Ecto neural progenitor cell (in vitro differentiated cells): ENCODE measurements at places on chromosomes 2 and 18.

GRCh38 chr18:59631583-59632181 is 65.5 kb downstream of the CCBE1 start:
- peak; percentile 43 for DNase-seq

- no peak for DNase-seq
Measured at GRCh38 chr2:143029141-143029540, 100.1 kb upstream of the ARHGAP15 start.

DNA sequence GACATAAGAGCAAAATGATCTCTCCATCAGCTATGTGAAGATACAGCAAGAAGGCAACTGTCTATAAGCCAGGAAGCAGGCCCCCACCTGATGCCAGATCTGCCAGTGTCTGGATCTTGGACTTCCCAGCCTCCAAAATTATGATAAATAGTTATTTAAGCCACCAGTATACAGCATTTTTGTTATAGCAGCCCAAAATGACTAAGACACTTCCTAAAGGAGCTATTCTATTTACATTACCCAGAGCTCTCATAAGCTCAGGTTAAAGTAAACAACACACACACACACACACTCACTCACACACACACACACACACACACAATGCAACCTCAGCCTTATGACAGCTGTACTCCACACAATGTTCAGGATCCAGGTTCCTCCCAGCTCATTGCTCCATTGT is 5.7 kb upstream of the YPEL5 start:
- DNase-seq = no peak

- no peak for DNase-seq
Measured at GRCh38 chr2:15251753-15252152, 309.4 kb downstream of the NBAS start.

GRCh38 chr18:5600378-5601071 is 56.7 kb upstream of the EPB41L3 start:
- DNase-seq = no peak

DNA sequence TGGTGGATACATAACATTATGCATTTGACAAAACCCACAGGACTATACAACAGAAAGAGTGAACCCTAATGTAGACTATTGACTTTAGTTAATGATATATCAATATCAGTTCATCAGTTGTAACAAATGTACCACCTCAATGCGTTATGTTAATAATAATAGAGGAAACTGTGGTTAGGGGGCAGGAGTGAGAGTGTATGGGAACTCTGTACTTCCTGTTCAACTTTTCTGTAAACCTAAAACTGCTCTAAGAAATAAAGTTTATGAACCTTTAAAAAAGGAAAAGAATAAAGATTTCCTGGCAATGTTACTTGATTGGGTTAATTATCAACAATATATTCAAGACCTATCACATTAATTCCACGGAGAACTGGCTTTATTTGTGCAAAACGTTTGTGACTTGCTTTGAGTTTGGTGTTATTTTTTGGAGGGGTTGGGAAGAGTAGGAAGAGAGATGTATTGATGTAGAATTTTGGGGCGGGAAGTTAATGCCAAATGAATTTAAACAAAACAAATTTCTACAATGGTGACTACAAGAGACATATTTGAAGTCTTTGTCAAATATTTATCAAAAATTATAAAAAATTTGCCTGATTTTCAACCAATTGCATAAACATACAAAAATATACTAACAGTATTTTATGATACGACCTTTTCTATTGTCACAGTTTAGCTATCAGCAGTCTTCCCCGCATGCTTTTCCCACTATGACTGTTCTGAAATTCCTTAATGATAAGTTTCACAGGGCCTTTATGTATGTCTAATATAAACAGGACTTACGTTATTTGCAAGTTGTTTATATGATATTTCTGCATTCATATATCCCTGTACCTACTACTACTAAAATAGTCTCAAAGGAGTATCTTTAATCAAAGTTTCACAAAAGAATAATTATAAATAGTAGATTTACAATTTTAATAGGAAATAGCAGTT is 2.1 kb upstream of the RTN4 start:
- DNase-seq = no peak

DNA sequence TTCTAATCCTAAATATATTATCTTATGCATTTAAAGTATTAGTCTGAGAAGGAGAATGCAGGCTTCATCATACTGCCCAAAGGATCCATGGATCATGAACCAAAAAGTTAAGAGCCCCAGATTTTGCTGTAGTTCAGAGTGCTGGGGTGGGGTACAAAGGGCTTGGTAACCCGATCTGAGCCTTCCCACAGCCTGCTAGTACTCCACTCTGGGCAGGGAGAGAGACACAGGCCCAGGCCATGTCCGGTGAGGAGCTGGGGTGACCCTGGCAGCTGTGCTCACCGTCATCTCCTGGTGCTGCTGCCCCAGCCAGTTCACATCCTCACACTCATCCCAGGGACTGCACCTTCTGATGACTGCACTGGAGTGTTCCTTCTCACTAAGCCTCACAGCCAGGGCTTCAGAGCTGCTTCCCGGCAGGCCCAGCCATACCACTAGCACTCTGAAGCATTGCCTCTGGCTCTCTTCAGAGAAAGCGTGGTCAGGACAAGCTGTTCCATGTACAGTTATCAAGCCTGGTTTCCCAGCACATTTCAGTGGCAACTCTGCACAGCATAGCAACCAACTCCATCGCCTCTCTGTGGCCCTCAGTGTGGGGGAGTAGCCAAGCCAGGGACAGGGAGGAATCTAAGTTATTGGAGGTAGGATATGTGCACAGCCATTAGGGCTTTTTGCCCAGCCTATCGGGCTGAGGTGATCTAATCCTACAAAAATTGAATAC is 189.0 kb upstream of the CTAGE1 start:
- DNase-seq = no peak

DNA sequence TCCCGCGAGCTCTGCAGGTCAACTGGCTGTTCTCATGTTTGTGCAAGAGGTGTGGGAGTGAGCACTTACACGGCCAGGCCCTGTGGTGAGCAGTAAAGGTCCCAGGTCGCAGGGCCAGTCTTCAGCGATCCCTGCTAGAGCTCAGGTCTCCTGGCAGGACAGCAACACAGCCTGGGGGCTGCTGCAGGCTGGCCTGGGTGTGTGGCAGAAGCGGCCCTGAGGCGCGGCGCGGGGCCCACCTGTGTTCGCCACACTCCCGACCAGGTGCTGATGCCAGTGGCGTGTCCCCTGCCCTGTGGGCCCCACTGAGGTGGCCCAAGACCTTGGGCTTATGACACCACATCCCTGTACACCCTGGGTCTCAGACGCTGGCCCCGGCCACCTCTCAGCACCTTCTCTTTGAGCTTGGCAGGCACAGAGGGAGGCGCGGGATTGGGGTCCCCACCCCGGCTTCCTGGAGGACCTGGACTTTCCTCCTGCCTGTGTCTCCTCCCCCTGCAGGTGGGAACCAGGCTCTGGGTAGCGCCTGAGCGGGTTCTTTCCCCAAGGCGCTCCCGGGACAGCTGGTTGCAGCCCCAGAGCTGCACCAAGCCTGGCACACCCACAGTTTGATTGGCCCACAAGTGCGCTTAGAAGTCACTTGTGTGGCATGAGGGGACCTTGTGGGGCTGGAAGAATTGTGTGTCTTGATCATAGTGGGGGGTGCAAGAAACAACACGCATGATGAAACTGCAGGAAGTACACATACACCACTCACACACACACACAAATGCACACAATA is 59.2 kb downstream of the TWIST2 start:
- no peak for DNase-seq

- DNase-seq = no peak
Measured at GRCh38 chr2:187435078-187435477, 13.0 kb downstream of the CALCRL start.

GRCh38 chr18:46264255-46264654 is 160.1 kb downstream of the HAUS1 start:
- DNase-seq = no peak

DNA sequence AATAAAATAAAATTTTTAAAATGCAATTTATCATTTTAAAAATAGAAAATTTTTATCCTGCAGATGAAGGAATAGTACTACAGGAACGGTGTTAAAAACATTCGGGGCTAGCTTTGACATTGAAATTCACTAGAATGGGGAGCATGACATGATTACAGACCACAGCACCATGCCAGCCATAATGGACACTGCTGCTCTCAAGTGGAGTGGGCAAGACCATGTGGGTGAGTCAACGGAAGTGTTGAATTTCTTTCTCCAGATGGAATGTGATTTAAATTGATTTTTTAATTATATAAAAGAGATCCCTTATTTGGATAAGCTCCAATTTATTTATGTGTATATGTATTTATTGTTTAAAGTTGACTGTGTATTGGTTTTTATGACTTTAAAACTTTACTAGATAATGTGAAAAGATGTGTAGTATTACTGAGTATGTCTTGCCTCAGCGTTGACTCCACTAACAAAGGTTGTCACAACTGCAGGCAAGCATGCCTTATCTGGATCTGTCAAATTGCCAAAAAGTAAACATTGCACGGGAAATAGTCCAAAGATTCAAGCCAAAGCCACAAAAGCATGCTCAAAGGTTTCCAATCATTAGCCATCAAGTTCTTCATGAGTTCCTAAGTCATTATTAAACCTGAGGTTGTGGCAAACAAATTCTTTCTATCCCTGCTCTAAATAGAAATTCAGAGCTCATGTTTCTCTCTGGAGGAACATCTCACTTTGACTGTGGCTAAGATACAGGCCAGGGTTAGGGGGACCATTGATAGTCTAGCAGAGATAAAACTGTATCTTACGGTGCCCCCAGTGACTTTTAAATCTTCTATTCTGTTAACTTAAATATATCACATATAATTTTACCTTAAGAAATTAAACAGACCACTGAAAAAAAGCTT is 536.9 kb downstream of the TMX3 start:
- DNase-seq = no peak

DNA sequence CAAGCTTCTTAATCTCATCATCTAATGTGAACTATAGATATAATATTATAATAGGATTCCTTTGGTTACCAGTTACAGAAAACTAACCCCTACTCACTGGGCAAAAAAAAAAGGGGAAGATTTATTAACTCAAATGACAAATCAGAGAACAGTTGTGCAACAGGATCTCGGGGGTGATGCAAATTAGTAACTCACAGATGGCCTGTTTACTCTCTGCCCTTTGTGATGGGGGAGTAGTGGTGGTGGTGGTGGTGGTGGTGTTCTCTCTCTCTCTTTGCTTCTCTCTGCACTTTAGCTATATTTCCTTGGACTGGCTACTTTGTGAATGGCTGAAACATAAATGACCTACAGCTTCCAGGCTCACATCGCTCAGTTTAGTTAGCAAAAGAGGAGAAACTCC is 59.0 kb downstream of the TMEM247 start:
- no peak for DNase-seq

DNA sequence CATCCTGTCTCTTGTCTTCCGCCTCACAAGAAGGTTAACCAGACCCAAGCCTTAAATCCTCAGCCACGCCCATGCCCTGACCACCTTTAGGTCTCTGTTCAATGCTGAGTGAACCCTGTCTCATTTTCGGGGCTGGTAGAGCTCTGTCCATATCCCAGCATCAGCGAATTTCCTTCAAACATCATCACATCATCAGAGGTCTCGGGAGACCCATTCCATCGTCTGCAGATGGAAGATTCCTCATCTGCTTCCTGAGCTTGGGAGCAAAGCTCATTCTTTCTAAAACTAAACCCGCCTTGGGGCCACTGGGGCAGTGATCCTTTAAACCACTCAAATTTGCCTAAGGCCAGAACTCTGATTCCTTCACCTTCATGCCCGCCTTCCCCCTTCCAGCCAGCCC is 173.7 kb downstream of the TTC32 start:
- DNase-seq = no peak

GRCh38 chr2:78928502-78928901 is 97.0 kb upstream of the REG3G start:
- no peak for DNase-seq

- DNase-seq = no peak
Measured at GRCh38 chr2:193584522-193584938, 1389.8 kb upstream of the TMEFF2 start.

GRCh38 chr2:205582366-205582765 is 99.9 kb upstream of the NRP2 start:
- no peak for DNase-seq

DNA sequence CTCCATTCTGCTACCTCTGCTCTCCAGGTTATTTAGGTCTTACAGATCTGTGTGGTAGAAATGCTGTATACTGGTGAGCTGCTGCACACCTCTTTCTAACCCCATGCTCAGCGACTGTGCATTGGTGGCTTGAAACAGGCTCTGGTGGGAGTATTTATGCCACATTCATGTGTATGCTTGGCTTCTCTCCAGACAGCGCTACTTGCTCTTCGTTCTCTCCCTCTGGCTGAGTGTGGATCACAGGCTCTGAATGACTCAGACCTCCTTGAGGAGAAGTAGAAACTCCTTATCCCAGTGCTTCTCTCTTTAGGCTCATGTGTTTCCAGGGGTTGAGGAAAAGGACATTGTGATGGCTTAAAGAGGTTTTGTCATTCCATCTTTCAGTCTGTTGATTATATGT is 54.9 kb downstream of the FHOD3 start:
- no peak for DNase-seq

GRCh38 chr18:34122724-34123334 is 101.9 kb downstream of the NOL4 start:
- DNase-seq = no peak

DNA sequence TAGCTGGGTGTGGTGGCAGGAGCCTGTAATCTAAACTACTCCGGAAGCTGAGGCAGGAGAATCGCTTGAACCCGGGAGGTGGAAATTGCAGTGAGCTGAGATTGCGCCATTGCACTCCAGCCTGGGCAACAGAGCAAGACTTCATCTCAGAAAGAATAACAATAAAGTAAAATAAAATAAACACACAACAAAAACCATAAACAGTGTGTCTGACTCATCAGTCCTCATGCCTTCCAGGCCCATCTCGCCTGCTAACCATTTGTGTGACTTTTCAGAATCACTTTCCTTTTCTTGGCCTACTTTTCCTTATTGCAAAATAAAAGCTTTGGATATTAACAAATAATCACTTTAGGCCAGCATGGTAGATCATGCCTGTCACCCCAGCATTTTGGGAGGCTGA is 42.0 kb upstream of the ASXL2 start:
- DNase-seq = no peak

- no peak for DNase-seq
Measured at GRCh38 chr18:26268454-26268853, 42.2 kb downstream of the TAF4B start.

DNA sequence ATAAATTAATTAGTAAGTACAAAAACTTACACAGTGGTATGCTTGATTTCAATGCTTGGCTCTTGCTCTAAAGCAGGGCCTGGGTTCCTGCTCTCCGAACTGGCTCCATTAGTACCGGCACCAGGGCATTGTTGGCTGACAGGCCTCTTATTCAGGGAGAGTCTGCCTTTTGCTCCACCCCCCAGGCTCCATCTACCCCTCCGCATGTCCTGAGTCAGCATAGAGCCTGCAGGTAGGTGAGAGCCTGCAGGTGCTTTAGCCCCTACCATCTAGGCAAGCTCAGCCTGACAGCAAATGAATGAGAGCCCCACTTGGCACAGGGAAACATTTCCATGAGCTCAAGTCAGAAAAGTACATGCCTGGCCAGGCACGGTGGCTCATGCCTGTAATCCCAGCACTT is 35.1 kb upstream of the EFHD1 start:
- no peak for DNase-seq

- DNase-seq = no peak
Measured at GRCh38 chr2:212505586-212505985, 33.0 kb downstream of the ERBB4 start.
